ENCODE measurements at places on chromosomes 1 and 21.

- DNase-seq: no peak
Observed at GRCh38 chr1:166908942-166909341, 32.9 kb upstream of the TADA1 start.

DNA sequence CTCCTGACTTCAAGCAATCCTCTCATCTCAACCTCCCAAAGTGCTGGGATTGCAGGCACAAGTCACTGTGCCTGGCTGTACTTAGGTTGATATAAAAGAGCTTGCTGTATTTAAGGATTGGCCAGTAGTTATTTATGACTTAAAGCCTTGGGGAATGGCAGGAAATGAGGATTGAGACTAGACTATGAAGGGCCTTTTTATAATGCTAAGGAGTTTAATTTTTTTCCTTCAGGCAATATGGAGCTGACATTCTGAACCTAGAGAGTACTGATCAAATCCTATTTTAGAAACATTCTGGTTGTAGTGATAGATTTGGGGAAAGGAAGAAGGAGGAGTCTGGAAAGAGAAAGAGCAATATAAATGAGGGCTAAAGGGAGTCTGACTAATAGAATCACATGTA lies 44.7 kb downstream of the MSH4 start:
- no peak for DNase-seq

DNA sequence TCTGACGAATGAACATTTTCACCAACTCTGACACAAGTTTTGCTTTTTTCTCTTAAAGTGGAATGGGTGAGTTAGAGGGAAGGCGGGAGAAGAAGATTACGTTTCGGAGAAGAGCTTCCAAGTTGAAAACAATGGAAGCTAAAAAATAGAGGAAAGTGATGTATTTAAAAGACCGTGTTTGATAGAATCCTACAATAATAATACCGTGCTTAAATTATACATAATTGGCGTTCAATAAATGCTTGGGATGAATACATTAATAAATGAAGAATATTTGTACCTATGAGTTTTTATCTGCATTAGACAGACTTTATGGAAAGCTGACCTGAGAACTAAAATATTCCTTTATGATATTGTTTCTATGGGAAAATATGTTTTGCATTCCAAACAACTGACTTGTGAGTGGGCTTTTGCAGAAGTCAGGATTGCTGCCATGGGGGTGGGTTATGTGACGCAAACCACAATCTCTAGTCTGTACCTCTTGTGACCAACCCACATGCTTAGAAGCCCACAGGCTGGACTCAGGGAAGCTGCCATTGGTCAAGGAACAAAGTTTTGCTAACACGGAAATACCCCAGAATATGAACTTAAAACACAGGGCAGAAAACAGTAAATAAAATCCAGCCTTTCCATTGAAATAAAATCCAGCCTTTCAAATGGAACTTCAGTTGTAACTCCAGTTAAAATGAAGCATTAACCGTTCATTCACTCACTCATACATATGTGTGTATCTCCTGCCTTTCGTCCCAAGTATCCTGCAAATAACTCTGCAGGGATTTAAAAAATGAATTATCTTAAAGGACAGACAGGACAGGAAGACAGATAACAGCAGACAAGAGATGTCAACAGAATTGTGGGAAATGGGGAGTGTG lies 21.3 kb upstream of the ATF3 start:
- no peak for DNase-seq

DNA sequence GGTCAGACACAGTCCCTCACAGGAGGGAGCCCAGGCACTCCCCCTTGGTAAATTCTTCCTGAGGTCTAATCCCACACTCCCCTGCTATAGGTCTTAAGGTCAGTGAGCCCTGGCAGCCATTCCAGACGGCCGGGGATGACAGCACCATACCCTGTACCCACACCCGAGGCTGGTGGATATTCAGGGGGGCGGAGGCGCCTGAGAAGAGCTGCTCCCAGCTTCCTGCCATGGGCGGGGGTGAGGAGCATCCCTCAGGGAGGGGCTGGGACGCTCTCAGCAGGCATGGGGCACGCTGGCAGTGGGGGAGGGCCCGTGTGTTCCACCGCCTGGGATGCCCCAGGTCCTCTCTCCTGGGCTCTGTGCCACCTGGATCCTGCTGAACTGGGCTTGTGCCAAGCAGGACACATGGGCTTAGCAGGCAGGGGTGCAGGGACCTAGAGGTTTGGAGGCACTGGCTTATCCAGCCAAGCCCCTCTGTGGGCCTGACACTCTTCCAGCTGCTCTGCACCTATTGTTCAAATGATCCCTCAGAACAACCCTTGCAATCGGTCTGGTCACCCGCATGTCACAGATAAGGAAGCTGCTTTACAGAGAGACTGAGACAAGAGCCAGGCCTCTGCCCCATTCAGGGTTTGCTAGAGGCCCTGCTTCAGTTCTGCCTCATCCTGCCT lies 5.7 kb upstream of the ADGRB2 start:
- no peak for DNase-seq

- DNase-seq: no peak
Observed at GRCh38 chr1:160560045-160560705, 19.1 kb downstream of the CD84 start.

DNA sequence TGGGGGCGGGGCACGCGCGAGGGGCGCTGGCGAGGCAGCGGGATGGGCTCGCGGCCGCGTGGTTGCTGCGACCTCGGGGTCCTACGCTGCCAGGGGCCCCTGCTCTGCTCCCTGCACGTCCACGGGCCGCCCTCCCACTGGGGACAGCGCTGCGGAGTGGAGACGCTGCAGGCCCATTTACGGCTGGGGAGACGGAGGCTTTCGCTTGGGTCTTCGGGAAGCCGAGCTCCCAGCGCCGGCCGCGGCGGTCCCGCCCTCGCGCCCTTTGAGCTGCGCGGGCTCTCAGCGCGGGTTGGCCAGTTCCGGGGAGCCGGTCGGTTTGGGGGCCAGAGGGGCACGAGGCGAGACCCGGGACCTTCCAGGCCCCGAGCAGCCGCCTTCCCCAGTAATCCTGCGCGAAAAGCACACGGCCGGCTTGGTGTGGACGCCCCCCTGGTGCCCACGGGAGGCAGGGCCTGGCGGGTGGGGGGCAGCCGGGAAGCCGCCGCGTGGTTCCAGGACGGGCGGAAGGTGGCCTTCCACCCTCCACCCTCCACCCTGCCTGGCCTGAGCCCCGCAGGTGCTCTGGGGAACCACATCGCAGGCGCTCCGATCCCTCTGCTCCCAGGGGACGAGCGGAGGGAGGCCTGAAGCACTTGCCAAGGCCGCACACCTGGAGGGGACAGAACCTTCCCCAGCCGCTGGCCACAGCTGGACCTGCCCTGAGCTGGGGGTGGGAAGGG lies 570 bp upstream of the PEX10 start:
- no peak for DNase-seq

GRCh38 chr1:62508187-62508758 lies 71.4 kb downstream of the USP1 start:
- DNase-seq: no peak

DNA sequence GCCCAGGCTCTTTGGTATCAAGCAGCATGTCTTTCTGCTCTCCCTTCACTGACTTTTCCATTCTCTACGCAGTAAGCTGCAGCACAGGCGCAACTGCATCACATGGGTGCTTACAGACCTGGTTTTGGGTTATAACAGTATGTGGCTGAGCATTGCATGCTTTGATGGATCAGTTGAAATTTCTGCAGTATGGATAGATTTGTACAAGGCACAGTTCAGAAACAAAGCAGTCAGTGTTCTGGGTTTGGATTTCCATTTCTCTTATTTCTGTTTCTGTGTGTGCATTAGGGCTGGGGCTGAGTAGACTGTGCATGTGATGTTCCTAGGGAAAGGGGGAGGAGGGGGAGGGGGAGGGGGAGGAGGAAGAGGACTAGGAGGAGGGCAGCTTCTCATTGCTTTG lies 4.5 kb downstream of the FAM163A start:
- DNase-seq: no peak

GRCh38 chr21:17598437-17598836 lies 14.3 kb downstream of the BTG3 start:
- DNase-seq: no peak

DNA sequence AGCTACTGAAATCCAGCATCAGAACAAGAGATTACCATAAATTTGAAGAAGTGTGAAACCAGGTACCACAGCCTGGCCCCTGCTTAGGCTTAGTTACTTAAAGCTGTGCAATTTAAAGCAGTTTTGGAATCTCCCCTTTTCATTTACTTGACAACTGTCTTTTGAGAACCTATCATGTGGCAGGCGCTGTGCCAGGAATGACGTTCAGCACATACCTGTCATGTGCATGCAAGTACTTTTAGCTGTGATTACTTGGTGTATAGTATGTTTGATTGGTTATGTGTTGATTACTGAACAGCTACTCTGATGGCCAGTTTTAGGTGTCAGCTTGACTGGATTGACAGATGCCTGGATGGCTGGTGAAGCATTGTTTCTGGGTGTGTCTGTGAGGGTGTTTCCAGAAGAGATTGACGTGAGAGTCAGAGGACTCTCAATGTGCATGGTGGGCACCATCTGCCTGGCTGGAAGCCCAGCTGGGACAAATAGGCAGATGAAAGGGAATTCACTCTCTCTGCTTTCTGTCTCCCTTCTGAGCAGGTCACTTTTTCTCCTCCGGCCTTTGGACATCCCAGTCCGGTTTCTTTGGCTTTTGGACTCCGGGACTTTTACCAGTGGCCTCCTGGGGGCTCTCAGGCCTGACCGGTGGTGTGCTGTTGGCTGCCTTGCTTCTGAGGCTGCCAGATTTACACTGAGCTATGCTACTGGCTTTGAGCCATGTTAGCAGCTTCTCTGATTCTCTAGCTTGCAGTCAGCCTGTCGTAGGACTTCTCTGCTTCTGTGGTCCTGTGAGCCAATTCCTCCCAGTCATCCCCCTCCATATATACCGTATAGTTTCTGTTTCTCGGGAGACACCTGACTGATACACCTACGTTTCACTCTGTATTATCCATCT lies 178.0 kb downstream of the RYR2 start:
- DNase-seq: no peak

DNA sequence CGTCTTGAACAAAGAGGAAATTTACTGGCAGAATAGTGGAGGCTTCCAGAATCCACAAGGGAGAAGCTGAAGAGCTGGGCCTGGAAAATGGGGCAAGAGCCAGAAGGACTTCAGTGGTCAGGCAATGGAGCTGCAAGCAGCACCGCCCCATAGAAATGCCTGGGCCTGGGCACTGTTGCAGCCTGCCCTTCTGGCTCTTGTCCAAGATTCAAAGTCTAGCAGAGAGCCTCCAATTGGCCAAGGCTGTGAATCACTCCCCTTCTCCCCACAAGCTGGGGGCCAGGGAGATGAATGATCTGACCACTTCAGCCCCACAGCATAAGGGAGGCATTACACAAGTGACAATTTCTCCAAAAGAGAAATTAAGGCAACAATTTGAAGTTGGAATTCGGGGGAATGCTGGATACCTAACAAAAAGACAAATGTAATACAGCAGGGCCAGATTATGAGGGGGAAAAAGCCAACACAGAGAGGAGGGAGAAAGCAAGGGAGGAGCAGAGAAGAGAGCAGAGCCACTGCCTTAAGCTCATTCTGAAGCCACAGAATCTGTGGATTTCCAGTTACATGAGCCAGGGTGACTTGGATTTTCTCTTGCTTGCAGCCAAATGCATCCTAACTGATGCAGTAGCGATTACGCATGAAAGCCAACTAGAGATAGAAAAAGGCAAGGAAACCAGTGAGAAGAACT lies 80.3 kb downstream of the LRIG2 start:
- no peak for DNase-seq

GRCh38 chr1:83017701-83018100 lies 981.2 kb downstream of the TTLL7 start:
- no peak for DNase-seq

DNA sequence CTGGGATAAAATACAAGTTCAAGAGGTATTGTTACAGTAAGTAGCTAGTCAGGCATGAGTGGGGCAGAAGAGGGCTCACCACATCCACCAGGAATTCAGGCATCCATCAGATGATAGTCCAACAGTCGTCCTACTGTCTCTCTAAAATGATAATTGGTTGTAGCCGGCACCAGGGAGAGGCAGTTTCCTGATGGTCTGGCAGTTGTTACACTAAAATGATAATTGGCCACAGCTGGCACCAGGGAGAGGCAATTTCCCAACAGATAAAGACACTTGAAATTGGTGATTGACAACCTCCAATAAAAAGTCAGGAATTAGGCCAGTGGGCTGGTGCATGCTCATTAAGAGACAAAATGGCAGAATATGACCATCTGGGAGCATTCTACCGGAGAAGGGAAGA lies 545.8 kb downstream of the AMY1C start:
- DNase-seq: no peak

DNA sequence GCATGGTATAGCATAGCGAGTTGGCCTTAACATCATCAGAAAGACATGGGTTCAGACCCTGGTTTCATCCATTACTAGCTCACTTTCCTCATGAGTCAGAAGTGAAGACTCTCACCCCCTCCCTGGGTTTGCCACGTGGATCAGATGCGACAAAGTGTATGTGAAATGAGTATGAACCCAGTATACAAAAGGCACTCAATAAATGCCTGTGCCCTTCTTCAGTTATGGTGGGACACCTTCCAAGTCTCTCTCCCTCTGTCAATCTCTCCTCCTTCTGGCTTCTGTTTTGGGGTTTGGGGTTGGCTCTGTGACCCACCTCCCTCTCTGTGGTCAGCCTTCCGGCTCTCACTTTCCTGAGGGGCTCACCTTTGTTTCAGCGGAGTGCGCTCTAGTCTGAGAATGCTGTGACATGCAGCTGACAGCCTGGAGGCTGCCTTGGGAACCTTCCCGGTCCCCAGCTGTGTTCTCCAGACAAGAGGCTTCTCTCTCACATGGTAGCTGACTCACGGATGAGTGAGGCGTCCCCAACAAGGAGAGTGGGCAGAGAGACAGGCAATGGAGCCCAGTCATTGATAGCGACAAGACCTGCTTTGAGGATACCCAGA lies 155.0 kb upstream of the EDN2 start:
- peak; percentile 40 for DNase-seq

DNA sequence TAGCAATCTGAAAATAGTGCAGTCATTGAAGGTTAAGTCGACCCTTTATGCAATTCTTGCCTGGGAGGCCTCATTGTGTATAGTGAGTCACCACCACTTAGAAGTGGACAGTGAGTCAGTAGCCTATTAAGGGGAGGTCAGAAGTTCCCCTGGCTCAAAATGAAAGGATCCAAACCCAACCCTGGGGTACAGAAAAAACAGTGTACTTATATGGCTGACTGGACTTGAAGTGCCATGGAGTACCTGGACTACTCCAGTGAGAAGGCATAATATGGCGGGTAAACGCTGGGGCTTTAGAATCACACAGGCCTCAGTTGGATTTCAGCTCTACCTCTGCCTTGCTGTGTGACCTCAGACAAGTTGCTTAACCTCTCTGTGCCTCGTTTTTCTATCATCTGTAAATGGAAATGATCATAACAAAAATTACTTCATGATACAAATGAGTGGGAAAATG lies 2.2 kb upstream of the BCL9 start:
- DNase-seq: peak; percentile 50

- DNase-seq: no peak
Observed at GRCh38 chr1:51491166-51491981, 27.7 kb downstream of the EPS15 start.

GRCh38 chr1:190464690-190465089 lies 13.0 kb downstream of the BRINP3 start:
- DNase-seq: no peak

GRCh38 chr1:237133921-237134320 lies 91.9 kb downstream of the RYR2 start:
- peak; percentile 2 for DNase-seq

- no peak for DNase-seq
Observed at GRCh38 chr1:179095924-179096323, 14.1 kb downstream of the TOR3A start.

All from T1000 (cell line).